ENCODE measurements at places on chromosomes 1 and 21.

DNA sequence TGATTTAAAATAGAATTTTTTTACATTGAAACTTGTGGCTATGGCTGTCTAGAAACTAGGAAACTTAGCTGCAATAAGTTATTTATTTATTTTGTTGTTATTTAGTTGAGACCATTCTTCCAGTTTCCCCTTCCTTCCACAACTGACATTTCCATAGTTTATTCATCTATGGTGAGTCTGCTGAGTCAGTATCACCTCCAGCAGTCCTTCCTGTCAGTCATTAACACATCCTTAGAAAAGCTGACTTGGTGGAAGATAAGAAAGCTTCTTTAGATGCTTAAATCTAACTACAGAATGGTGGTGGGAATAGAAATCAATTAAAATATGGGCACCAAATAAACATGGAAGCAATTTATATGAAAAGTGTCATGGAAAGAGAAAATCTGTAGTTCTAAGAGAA lies 714.0 kb downstream of the RWDD3 start:
- no peak for DNase-seq

GRCh38 chr1:26923711-26924110 lies 2.2 kb downstream of the NUDC start:
- DNase-seq, result no peak

- DNase-seq, result no peak
These were observed 18.2 kb downstream of the STYXL2 start for GRCh38 chr1:167111868-167112709.

DNA sequence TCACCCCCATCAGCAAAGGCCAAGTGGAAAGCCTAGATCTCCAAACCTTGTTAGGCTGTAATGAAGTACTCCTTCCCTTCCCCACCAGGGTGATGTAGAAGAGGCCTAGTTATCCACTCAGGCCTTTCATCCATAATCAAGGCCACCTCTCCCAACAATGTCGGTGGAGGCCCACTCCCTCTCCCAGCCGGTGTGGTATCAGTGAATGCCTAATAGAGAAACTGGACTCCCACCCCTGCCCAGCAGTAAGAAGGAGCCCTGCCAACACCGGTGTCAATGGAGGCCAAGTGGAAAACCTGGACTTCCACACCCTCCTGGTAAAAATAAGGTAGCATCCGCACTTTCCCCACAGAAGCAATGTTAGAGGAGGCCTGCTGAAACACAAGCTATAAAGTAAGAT lies 23.9 kb downstream of the NDUFS5 start:
- no peak for DNase-seq

- DNase-seq, result no peak
These were observed 11.7 kb upstream of the PLPPR4 start for GRCh38 chr1:99252630-99253029.

DNA sequence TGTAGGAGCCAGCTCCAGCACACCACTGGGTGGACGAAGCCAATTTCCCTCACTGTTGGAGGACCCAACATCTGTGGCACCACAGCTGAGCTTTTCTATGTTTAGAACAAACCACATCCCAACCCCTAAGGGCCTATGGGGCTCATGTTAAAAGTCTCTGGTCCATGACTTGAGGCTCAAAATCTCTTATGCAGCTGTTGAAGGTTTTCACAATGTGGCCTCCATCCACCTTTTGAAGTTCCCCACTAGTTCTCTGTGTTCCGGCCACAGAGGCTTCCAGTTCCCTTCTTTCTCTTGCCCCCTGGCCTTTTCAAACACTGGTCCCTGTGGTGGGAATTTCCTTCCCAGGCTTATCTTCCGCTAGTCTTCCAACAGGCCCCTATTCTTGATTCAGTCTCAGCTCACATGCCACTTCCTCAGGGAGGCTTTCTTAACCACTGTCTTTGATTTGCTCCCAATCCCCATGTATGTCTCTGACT lies 3.9 kb upstream of the IFNLR1 start:
- DNase-seq, result no peak

DNA sequence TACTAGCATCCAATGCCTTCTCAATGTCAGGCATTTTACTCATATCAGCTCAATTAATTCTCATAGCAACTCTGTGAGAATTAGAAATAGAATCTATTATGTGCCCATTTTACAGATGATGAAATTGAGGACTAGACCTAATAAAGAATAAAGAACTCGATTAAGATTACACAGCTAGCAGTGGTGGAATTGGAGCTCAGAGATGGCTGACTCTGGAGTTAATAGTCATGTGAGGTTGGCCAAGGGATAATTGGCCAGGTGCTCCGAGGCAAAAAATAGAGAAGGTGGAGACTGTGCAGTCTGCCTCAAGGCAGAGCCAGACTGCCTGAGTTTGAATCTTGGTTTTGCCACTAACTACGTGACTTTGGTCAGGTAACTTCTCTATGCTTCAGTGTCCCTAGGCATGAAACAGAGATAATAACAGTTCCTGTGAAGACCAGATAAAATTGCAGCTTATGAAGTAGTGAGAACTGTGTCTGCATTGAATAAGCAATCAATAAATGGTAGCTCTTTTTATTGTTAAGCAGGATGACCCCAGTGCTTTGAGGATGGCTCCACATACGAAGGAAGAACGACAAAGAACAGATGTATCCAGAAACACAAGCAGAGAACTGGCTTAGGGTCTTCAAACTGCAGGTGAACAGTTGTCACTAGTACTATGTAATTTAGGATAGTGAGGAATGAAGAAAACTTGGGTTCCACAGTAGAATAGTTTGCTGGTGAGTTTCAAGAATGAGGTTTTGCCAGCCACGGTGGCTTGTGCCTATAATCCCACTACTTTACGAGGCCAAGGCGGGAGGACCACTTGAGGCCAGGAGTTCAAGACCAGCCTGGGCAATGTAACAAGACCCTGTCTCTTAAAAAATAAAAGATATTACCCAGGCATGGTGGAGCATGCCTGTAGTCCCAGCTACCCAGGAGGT lies 6.9 kb upstream of the CCSAP start:
- DNase-seq, result no peak
